ENCODE measurements at places on chromosomes 1 and 21.

- DNase-seq, result no peak
Measured at GRCh38 chr1:179529482-179530195, 46.1 kb downstream of the NPHS2 start.

- no peak for DNase-seq
Measured at GRCh38 chr1:92995441-92996430, 34.5 kb upstream of the DIPK1A start.

GRCh38 chr1:12220890-12221289, 8.9 kb upstream of the VPS13D start:
- no peak for DNase-seq

- no peak for DNase-seq
Measured at GRCh38 chr1:231068762-231069161, 28.7 kb upstream of the FAM89A start.

- DNase-seq, result no peak
Measured at GRCh38 chr1:55718758-55719671, 503.9 kb upstream of the USP24 start.

DNA sequence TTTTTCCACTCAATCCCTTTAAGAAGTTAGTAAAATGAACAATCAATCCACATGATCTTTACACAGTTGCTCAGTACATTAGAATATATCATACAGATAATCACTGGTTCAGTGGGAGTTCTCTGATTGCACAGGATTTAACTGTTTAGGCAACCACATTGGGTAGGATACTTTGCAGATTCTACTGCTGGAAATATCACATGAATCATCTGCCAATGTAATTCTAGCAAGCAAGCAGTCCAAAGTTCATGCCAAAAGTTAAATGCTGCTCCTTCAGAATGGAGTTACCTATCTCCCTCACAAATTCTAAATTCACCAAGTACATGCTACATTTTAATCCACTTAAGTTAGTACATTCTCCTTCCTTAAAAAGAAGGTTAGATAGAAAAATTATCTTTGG, 52.4 kb downstream of the NEGR1 start:
- DNase-seq, result no peak

- no peak for DNase-seq
Measured at GRCh38 chr1:62493656-62494055, 56.8 kb downstream of the USP1 start.

GRCh38 chr1:30700528-30701257, 22.7 kb downstream of the MATN1 start:
- no peak for DNase-seq

DNA sequence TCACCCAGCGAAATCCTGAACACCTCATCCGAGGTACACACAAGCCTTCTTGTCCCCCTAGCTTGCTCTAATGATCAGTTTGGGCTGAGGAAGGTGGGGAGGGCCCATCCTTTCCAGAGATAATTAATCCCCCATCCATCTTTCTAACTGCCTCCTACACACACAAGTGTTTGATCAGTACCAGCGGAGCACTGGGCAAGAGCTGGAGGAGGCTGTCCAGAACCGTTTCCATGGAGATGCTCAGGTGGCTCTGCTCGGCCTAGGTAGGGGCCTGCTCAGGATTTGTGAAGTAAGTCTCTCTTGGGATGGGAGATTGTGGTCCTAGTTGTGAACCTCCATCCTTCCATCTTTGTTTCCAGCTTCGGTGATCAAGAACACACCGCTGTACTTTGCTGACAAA, 5.8 kb downstream of the ANXA9 start:
- DNase-seq, result no peak

DNA sequence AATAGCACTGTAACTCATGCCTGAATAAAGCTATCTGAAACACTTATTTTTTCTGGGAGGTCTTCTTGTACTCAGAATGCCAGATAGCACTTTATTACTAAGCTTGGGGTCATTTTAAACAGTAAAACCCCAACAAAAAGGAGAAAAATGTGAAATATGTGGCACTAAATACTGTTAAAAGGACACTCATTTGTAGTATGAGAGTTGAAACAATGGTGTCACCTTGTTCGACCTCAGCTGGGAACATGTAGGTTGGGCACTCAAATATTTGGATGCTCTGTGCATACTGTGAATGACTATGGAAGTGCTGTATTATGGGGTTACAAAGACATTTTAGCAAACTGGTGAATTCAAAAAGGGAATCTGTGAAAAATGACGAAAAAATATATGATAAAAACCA, 53.9 kb downstream of the SELENOF start:
- no peak for DNase-seq

All from GM20000 (cell line).